ENCODE measurements at places on chromosomes 4 and X.

DNA sequence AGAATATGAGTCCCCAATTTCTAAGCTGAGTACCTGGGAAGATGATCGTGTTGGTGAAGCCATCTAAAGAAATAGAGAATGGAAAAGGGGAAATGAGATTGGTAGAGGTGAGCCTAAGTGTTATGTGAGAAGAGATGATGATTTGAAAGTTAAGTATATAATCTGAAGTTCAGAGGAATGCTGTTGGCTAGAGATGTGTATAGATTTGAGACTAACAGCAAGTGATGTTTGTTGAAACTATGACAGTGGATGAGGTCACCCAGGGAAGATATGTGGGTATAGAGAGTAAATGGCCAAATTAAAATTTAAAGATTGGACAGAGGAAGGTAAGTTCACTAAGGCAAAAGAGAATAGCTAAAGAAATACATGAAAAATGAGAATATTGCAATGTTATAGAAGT, 324.2 kb downstream of the MAPK10 start:
- DNase-seq: no peak

DNA sequence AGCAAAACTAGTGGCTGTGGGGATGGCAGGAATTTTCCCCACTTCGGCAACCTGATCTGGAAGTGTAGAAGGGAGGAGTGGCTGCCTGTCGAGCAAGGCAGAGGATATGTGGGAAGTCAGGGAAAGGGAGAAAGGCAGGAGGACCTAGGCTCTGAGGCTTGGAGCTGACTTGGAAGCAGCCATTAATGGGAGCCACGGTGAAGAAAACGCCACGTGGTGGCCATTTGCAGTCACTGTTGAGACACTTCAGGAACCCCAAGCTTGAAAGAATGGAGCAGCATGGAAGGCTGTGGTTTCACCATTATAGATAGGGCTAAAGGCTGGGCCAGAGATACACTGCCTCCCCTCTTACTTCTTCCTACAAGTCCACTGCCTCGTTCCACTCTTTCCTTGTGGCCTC, 41.8 kb upstream of the MAML3 start:
- DNase-seq: no peak

GRCh38 chrX:15646543-15646942, 18.1 kb downstream of the CLTRN start:
- DNase-seq: no peak

DNA sequence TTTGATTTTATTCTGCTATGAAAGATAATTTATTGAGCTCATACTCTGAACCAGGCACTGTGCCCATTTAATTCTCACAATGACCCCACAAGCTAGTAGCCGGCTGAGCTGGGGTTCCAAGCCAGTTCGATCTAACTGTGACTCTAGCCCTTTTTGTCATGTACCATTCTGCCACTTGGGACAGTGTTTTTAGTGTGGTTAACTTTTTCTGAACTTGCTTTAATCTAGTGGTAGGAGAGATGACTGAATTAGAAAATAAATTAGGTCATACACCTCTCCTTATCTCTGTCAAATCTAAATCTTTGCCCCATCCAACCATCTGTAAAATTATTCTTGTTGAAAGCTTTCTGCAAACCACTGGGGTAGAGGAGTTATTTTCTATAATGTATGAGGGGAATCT, 136.0 kb downstream of the CBR4 start:
- no peak for DNase-seq

DNA sequence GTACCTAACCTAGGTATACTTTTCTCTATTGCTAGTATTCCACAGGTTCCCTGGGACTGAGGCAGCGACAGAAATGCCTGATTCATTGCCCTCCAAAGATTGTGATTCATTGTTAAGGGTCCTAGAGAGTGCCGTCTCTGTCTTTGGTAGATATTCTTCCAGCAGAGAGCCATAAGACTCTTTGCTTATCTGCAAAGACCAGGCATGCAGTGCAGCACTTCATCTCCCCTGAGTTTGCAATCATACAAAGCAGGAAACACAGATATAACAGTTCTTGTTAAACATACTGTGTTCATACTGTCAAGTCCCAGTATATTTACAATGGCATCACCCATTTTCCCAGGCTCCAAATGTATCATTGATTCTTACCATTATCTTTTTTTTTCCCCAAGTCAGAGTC, 47.7 kb downstream of the KLF8 start:
- DNase-seq: no peak

DNA sequence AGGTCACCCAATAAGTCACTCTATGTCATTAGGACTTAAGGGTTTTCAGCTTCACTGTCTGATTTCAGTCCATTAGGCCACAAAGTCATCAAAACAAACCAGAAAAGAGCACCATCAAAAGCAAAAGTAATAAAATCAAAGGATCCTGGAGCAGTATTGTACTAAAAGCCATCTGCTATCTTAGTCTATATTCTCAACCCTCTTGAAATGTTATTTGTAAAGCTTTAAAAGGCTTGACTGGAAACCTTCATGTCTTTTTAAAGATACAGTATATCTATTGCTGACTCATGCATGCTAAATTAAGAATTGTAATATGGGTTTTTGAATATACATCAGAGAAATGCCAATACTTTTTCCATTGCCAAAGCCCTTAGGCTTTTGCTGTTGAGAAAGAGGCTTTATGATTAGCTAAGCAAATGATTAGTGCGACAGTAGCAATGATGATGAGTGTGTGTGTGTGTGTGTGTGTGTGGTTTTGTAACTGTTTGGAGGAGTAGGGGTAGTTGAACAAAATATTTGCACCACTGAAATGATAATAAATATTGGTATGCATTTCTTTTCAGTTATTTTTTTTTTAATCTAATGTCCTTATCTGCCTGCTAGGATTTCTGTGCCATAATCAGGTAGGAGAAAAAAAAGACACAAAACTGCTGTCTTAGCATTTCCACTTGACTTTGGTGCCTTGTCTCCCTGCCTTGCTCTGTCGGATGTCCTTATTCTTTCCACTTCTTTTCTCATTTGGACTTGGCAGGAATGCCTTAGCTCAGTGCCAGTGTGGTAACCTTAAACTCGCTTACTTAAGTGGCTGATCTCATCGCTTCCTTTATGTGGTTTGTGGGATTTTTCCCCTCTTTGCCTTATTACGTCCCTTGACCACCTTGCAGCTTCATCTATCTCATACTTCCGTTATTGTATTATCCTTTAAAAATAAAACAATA, 119.7 kb downstream of the PCDH7 start:
- no peak for DNase-seq

- DNase-seq: no peak
Measured at GRCh38 chr4:29966386-29966785, 753.8 kb upstream of the PCDH7 start.

DNA sequence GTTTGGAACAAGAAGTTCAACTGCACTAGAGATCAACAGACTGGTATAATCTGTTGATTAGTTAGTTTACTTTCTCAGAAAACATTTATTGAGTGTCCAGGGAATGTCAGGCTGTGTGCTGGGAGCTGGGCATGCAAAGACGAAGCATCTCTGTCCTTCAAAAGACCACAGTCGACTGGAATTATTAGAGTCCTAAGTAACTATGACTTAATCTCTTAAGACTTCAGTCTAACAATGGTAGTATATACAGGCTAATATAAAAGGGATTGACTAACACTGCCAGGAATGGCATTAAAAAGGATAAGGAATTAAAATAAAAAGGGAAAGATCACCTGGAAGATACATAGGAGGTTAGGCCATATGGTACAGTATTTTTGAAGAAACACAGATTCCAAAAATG, 128.7 kb downstream of the WDFY3 start:
- DNase-seq: no peak

DNA sequence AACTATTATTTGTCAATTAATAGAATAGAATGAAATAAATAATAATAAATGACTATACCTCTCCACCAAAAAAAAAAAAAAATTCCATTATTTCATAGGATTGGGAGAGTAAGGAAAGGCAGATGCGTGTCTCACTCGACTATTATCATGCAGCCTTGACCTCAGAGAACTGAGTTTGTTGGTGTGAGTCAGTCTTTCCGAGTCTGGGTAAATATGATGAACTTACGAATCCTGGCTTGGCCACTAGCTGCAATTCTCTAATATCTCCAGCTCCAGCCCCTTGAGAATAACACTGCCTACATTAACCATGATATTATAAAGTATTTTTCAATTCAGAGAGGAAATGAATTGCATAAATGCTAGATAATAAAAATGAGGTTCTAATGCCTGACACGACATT, 46.6 kb upstream of the DHX15 start:
- no peak for DNase-seq

DNA sequence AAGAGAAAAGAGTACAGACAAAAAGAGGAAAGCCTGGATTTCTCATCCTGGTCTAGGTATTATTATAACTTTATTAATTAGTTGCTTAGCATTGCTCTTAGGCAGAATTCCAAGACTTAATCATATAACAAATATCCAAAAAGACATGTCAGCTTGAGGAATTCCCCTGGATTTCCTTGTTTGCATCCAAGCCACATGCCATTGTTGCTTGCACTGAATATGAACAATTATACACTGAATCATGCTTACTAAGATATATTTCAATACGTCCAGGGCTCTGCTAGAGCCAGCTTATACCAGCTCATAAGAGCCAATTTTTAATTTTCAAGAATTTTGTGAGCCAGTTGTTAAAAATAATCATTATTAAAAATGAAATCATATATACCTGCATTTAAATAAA, 5.5 kb upstream of the TLR10 start:
- no peak for DNase-seq

DNA sequence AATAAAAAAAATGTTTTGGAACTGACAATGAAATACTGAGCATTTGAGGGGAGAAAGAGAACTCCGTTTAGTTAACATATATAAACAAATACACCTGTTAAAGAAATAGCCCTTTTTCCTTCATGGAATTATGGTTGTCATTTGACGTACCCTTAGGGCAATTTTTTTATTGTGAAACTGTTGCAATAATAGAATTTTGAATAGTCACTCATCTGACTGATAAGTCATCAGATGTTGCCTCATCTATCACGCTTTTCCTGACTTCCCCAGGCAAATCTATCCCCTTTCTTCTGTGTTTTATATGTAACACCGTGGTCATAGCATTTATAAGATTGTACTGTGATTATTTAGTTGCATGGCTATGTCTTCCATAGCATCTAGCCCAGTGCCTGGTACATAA, 69.0 kb upstream of the HDAC8 start:
- no peak for DNase-seq

DNA sequence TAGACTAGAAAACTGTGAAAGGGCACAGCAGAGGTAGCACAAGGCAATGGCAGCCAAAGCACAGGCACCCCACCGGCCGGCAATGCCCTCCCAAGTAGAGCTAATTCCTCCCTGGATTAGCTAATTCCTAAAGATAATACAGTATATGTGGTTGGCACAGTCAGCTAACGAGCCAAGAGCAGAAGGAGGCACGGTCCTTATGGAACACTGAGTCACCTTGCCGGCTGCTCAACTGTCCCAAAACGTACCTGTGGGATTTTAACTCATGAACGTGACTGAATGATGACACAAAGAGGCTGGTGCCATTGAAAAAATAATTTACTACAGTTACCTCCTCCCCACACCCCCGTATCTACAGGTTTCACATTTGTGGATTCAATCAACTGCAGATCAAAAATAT, 9.1 kb upstream of the FGFBP1 start:
- no peak for DNase-seq

GRCh38 chr4:13117185-13117584, 367.0 kb downstream of the RAB28 start:
- no peak for DNase-seq

- DNase-seq: no peak
Measured at GRCh38 chrX:150517303-150517910, 51.0 kb upstream of the MTM1 start.
